ENCODE measurements at places on chromosomes 11 and 22. TPM values are rescaled to one million over a fixed set of nuclear protein-coding genes. Genes with fewer than 3 reads are reported as not detected.

DNA sequence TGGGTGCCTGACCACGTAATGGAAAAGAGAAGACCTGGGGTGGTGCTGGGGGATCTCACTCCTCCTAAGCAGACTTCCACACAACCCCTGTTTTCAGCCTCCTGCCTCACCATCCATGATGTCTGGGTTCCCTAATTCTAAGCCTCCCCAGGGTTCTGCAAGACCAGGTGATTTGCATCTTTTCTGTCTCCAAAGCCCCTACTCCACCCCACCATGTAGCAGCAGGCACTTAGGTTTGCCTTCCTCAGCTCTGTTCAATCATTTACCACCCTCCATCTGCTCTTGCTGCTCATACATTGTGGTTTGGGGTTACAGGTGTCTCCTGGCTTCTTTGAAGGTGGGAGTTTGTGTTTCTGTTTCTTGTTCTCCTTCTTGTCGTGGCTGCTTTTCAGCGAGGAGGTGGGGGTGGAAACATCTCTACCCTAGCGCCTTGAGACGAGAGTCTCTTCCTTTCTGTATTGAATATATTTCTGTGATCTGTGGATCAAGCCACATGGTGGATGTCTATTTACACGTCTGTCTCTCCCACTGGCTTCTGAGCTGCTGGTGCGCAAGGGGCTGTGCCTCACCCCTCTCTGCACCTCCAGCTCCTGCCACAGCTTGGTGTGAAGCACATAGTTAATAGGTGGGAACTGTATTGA, 6.6 kb upstream of the SSTR3 start:
- DNase-seq: no peak

DNA sequence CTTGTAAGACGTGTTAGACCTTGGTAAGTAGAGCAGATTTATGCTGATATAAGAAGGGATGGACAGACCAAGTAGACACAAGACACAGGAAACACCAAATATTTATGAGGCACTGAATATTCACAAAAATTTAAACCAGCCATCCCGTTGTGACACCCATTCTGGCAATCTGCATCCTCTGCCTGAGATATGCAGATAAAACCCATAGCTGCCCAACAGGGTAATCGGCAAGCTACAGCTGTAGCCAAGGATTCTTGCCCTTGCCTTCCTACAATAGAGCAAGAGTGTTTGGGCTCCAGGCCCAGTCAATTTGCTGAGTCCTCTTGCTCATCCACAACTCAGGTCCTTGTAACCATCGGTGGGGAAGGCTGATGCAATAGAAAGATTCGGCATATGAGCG, 18.5 kb upstream of the MPZL2 start:
- DNase-seq: no peak

DNA sequence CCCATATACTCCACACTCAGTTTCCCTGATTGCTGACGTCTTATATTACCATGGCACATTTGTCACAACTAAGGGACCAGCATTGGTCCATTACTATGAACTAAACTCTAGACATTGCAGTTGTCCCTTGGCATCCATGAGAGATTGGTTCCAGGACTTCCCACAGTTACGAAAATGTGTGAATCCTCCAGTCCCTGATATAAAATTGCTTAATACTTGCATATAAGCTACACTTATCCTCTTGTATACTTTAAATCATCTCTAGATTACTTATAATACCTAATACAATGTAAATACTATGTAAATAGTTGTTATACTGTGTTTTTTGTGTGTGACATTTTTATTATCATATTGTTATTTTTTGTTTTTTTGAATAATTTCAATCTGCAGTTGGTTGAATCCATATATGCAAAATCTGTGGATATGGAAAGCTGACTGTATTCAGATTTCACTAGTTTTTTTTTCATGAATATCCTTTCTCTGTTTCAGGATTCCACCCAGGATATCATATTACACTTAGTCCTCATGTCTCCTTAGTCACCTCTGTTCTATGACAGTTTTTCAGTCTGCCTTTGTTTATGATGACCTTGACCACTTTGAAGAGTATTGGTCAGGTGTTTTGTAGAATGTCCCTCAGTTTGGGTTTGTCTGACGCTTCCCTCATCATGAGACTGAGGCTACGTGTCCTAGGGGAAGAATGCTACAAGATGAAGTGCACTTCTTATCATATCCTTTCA, 55.3 kb downstream of the INSC start:
- no peak for DNase-seq

- no peak for DNase-seq
Measured at GRCh38 chr22:24059121-24059520, 48.0 kb downstream of the CABIN1 start.

- DNase-seq: no peak
Measured at GRCh38 chr11:74636630-74637184, 44.3 kb downstream of the POLD3 start.

USP35 gene
- 9.1 TPM for total RNA-seq

FOLH1 gene
- total RNA-seq: not detected

ARRB1 gene
- 81.0 TPM for total RNA-seq

- no peak for DNase-seq
Measured at GRCh38 chr22:23205339-23206049, 25.2 kb downstream of the BCR start.

CBL gene
- total RNA-seq: 46.7 TPM

DDTL gene
- total RNA-seq: 5.8 TPM

DNA sequence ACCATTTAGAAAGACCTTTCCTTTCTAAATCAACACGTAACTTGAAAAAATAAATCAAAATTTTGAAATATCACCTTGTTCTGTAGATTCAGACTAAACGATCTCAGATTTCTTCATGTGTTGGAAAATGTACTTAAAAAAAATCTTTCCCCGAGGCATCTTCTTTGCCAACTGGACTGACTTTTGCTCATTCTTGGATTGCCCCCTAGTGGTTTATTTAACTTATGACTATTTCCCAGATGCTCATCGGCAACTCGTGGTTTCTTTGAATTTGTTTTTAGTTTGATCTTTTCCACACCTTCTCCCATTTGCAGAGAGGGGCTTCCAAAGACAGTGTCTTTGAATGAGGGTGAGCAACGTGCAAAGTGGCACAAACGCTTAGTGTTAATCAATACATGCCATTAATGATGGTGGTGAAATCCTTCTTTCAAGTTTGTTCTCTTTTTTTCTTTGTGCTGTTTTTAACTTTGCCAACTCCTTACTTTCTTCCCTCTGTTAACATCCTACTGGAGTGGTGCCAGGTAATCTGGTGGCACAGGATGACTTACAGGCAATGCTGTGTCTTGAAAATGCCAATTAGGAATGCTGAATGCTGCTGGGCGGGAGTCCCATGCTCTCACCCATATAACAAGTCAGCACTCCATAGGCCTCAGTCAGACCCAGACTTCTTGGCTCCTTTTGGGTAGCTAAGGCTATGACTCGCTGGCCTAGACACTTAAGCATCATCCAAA, 18.3 kb downstream of the PRSS23 start:
- no peak for DNase-seq

- DNase-seq: no peak
Measured at GRCh38 chr22:42725606-42726355, 5.1 kb upstream of the A4GALT start.

TUBA8 gene
- 0.72 TPM for total RNA-seq

- DNase-seq: no peak
Measured at GRCh38 chr11:34219279-34219678, 113.8 kb downstream of the NAT10 start.

- no peak for DNase-seq
Measured at GRCh38 chr22:37926771-37927636, 20.9 kb downstream of the MICALL1 start.

DNA sequence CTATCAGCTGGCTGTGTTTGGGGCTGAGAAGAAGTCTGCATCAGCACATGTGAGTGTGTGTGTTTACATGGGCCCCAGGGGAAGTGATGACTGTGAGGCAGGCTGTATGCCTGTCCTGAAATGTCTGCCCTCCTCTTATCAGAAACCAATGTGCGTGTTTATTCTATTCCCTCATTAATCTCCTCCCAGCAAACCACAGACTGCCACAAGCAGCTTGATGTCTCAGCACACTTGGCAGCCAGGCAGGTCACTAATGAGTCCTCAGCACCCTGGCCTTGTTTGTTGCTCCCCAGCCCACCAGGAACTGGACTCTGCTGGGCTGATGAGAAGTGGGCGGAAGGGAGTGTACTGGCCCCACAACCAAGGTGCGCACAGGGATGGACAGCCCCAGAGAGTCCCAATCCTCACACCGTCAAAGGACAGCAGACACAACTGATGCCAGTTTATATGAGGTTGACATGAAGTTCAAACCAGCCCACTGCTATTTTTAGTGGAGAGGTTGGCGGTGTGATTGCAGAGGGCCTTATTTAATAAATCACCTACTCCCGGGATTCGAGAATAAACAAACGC, 225.8 kb downstream of the ETS1 start:
- no peak for DNase-seq

- DNase-seq: no peak
Measured at GRCh38 chr11:46247090-46247489, 30.4 kb upstream of the CREB3L1 start.

INPP5J gene
- total RNA-seq: 7.7 TPM

DNA sequence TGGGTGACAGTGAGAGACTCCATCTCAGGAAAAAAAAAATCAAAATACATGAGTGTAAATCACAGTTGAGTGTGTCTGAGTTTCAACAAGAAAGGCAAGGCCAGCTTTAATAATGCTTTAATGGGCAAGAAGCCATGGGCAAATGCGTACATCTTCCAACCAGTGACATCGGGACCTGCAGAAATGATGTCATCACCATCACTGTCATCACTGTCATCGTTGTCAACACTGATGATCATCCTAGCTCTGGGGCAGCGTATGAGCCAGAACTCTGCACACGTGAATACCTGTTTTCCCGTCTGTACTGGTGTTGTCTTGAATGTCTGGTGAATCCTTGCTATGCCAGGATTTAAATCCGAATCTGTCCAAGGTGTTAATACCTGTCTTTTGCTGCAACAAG, 712.5 kb downstream of the BRD1 start:
- DNase-seq: no peak
